ENCODE measurements at places on chromosomes 12 and 14.

DNA sequence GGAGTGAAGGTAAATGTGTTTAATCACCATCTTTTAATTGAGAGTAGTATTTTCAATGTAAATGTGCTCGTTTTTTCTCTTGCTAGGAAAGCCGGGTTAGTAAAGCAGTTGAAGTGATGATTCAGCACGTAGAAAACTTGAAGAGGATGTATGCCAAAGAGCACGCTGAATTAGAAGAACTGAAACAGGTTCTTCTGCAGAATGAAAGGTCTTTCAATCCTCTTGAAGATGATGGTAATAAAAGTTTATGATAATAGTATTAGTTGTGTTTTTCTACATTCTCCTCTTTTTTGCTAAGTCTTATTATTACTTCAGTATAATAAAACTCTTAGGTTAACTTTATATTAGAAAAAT is 93.9 kb downstream of the DNAI7 start:
- DNase-seq: no peak

DNA sequence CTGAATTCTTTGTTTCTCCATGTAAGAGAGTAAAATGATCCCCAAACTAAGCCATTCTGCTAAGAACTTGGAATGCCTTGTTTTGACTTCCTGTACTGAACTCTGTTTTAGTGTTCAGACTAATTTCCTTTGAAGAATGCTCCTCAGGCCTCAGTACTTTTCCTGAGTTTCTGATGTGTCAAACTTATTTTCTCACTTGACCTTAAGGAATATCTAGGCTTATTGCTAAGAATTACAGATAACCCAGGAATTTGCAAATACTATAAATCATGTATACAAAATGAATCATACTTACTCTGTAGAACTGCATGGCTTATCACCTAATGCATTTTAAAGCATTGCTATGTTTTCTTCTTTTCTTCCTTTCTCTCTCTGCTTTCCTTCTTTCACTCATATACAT is 93.1 kb upstream of the PKP2 start:
- DNase-seq: no peak

DNA sequence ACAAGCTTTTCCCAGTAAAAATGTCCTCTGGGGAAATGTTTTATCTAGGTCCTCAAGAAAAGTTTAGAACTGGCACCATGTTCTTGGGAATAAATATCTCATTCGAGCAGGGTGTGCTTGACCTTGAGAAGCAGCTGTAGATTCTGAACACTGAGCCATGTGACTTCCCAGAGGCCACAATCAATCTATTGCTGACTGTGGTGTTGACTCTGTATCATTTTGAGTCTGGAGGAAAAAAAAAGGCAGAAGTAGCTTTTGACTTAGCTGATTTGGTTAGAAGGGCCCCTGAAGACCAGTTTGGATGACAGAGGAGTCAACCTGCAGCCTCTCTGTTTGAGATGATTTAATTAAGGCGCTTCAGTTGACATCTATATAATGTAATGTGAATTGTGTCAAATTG is 592.4 kb upstream of the SEL1L start:
- no peak for DNase-seq

- DNase-seq: no peak
Observed at GRCh38 chr12:88067301-88067700, 38.1 kb upstream of the C12orf50 start.

DNA sequence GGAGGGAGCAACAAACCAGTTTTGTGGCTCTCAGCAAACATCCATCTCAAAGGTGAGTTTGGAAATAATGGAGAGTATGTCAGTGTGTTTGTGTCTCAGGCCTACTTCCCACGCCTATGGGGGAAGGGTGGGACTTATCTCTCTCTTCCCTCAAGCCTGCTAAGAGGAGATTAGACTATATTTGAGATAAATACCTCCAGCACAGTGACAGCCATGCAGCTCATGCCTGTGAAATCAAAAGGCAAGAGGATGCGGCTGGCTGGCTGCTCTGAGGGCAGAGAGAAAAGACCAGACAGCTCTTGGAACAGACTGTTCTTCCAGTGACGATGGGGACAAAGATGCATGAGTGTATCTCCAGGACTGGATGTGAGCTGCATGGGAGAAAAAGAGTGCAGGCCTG is 14.7 kb upstream of the POC1B start:
- DNase-seq: no peak

GRCh38 chr14:55927028-55927427 is 191.2 kb upstream of the PELI2 start:
- DNase-seq: no peak

DNA sequence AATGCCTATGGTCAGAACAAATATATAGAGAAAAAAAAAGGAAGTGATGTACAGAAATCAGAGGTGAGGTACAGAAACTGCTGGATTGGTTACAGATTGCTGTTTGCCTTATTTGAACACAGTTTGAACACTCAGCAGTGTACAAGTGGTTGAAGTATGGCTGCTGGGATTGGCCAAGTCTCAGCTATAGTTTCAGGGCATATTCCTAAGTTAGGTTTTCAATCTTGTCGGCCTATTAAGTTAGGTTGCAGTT is 146.4 kb downstream of the LLPH start:
- DNase-seq: no peak

Measured in GDM1 (cell line).